ENCODE measurements at places on chromosomes 3 and 15.
A peak's percentile ranks its signal among the peaks of the same experiment; 100 is the strongest.

DNA sequence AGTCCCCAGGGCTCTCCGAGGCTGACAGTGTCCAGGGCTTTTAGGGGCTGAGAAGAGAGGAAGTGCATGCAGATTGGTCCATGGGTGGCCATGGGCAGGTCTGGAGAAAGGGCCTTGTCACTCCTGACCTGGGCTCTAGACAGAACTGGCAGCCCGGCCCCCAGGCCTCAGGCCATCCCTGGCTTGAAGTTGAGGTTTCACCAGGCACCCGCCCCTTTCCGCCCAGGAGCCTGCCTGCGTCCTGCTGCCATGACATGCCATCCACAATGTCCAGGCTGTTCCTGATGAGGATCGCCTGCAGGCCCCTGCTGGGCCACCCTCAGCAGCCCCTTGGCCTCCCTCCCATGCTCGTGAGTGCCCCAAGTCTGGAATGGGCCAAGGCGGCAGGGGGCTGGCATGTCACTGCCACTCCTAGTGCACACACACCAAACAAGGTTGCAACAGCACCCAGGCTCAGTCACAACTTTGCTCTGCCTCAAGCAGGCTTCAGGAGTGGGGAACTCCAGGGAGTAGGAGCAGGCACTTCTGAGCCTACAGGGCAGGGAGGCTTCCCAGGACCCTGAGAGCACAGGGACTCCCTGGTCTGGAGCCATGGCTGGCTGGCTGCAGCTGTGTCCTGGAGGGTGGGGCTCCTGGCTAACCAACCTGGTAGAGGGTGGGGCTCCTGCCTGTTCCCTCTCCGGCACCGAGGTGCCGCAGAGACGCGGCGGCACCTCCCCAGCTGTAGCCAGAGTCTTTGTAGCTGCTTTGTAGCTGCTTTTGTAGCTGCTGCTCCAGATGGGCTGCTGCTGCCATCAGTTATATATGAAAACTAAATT is 1457.1 kb upstream of the GBE1 start:
- DNase-seq, result no peak

DNA sequence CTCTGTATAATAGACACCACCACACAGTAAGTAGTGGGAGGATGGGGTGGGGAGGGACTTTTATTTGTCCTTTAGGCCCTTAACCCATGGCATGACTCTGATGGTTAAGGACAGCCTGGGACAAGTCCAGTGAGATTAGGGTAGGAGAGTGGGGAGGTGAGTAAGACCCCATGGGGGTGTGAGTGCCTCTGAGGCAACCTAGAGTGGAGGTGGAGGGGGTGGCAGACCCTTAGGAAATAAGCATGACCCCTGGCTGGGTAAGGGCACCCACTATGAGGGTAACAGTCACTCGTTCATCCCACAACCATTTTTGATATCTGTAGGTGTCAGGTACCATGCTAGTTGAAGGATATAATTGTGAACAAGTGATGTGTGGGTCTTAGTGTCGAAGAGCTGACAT is 21.0 kb upstream of the PSTPIP1 start:
- DNase-seq, result no peak

DNA sequence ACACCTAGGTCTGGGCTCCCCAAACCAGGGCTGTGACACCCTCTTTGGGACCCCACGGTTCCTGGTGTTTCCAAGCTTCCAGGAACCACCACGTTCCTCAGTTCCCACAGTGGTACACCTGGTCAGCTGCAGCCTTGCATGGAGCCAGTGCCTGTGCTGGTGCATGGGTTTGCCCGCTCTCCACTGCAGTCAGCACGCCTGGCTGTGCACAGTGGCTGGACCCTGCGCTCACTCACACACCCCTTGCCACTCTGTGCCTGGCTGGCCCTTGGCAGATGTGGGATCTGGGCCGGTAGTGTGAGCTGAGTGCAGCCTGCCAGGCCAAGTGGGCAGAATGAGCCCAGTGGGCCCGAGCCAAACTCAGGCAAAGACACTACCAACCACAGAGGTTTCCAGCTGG is 48.8 kb downstream of the TCAIM start:
- DNase-seq, result no peak

DNA sequence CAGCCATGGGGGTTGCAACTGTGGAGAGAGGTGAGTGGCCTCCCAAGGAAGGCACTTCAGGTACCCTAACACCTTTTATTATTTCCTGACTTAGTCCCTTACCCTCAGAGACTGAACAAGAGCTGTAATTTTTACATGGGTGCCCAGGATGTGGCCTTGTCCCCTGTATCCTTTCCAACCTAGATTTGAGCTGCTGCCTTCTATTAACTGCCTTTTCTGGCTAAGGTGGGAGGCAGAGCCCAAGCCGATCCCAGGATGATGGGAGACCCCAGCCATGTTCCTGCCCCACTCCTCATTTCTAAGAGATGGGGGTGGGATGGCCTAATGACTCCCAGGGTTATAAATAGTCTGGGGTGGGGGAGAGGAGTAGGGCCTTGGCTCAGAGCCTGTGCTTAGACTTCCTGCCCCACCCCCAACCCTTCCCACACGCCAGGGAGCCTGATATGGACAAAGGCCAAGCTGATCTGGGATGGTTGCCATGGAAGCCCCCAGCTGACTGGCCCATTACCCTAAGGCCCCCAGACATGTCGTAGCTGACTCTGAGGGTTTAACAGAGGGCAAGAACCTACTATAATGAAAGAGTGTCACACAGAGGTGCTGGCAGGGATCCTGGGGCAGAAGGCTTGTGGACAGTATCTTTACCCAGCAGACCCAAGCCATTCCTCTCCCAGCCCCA is 1.9 kb downstream of the KLHDC8B start:
- DNase-seq, result peak; percentile 48

DNA sequence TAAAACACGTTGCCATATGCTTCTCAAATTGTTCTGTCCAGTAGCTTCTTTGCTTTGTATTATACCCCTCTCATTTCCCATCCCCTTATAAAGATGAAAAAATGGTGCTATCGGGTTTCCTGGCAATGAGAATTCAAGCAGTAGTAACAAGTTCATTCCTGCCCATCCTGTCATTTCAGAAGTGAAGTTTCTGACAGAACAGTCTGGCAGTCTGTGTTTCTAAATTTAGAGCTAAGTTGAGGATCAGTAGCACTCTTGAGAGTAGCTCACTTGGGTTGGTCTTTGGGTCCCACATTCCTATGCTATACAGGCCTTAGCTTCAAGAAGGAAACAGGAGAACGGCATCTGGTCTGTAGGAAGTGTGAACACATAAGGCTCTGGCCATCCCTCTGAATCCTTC is 134.6 kb downstream of the GHSR start:
- no peak for DNase-seq

DNA sequence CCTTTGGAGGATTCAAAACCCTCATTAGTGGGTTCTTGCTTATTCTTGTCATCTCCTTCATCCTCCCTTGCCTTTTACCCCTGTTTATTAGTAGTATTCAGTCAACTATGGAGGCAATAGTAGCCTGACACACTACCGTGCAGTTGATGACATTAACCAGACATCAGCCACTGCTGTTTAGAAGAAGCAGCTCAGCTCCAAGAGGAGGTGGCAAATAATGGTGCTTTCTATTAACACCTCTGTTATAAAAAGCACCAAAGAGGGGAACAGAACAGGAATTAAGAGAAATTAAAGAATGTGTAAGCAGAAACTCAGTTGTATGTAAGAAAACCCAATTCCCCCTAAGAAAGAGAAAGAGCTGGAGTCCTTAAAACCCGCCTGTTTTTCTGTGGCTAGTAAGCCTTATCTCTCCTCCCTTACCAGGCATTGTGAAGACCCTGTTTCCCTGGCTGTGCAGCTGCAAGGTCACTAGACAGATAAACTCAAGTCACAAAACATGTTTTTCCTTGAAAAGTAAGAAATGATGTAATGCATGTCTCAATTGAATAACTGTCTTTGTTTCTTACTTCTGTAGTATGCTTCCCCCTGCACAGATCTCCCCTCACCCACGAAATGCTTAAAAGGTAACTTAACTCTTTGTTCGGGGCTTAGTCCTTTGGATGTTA is 21.2 kb downstream of the CCR4 start:
- DNase-seq, result no peak

GRCh38 chr15:101110681-101111569 is 140.9 kb downstream of the CHSY1 start:
- no peak for DNase-seq

GRCh38 chr3:176937541-176937940 is 259.7 kb downstream of the TBL1XR1 start:
- DNase-seq, result no peak

GRCh38 chr3:50168388-50168787 is 13.3 kb downstream of the SEMA3F start:
- DNase-seq, result no peak

GRCh38 chr3:78274475-78275065 is 1234.7 kb downstream of the ROBO2 start:
- DNase-seq, result no peak

DNA sequence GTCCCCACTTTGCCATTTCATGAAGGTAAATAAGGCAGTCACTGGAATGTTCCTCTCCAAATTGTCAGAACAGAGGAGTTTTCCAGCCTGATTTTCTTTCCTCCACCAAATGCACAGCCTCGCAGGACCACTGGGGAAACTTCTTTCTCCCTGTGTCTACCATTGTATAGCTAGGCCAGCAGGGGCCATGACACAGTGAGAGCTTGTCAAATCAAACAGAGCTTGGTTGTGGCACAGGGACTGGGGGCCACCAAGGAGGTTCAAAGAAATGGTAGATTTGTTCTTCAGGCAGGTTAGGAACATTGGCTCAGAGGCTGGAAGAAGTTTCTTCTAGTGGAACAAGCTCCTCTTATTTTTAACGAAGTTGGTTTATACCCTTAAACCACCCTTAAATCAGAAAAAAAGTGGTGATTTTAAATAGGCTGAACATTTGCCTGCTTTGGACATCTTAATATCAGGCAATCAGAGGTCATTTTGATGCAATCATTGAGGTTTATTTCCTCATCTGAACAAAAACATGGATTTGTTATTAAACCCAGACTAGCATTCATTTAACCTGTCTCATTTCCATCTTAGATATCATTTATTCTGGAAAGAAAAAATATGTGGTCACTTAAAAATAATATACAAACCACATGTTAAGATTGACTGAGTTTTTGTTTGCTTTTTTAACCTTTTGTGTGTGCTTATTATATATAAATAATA is 105.6 kb downstream of the GTPBP8 start:
- DNase-seq, result no peak

DNA sequence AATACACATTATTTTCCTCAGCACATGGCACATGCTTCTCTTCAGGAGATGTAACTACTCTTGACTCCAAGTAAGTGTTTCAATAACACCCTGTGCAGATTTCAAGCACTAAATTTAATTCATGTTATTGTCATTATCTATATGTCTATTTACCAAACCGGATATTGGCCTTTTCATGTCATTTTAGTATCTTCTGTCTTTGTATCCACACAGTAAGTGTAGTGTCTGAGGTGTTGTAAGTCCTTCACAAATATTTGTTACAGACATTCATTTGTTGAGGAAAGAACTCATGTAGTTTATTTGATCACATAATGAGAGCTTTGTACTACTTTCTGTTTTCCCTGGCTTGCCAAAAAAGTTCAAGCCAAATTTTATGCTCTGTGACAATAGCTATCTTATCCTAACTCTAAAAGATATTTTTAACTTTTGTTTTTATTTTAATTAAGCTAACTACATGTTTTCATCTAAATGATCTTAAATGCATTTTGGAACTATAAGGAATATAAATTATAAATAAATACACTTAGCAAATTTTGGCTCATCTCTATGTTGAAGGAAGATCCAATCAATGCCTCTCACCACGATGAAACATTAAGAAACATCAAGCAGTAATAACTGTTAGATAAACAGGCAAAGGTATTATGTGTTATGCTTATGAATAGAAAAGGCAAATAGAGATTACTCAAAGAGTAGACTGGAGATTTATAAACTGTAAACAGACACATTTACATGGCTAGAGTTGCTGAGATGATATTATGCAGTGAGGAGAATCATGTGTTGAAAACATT is 48.3 kb downstream of the SPTSSB start:
- no peak for DNase-seq

GRCh38 chr3:43155464-43156121 is 49.7 kb upstream of the POMGNT2 start:
- peak; percentile 71 for DNase-seq

DNA sequence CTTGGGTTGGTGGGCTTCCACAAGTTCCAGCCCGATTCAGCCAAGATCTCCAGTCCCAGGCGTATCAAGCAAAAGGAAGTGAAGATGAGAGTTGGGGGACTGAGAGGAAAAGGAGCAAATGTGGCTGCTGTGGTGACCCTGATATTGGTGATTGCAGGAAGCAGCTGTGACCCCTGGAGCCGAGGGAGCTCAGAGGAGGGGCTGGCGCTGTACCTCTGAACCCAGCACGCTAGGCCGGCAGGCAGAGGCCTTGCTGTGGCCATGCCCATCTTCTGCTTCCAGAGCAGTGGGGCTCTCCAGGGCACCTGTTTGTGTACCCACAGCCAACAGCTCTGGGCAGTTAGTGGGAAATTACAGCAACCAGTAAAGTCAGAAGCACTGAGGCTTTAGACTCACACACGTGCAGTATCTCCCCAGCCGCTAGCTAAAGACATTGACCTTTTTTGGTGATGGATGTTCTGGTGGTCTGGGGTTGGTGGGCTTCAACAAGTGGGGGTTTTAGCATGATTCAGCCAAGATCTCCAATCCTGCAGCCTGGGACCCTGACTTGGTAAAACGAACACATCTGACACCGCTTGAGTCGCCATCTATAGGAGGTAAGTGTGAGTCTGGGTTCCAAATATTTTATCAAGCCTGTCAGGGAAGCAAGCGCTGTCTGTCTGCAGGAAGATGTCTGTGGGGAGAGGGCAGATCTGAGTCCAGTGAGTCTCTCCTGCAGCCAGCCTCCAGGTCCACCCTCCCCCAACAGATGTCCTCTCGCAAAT is 33.1 kb downstream of the TM2D3 start:
- DNase-seq, result no peak

DNA sequence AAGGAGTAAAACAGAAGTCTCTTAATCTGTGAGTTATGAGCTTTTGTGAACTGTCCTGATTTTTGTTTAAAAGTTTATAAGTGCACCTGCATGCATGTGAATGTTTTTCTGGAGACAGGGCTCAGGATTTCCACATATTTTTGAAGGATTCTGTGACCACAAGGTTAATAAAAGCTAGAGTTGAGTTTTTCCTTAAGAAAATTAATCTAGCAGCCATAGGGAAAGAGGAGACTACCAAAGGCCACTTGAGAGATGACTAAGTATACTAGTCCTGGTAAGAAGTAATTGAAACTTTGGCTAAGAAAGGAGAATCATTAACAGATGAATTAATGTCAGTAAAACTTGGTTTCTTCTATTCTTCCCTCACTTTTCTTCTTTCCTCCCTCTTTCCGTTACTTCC is 176.8 kb upstream of the EPHA3 start:
- no peak for DNase-seq

- DNase-seq, result no peak
Measured at GRCh38 chr15:57422113-57422754, 45.9 kb downstream of the CGNL1 start.
